ENCODE measurements at places on chromosomes 7 and 10.

DNA sequence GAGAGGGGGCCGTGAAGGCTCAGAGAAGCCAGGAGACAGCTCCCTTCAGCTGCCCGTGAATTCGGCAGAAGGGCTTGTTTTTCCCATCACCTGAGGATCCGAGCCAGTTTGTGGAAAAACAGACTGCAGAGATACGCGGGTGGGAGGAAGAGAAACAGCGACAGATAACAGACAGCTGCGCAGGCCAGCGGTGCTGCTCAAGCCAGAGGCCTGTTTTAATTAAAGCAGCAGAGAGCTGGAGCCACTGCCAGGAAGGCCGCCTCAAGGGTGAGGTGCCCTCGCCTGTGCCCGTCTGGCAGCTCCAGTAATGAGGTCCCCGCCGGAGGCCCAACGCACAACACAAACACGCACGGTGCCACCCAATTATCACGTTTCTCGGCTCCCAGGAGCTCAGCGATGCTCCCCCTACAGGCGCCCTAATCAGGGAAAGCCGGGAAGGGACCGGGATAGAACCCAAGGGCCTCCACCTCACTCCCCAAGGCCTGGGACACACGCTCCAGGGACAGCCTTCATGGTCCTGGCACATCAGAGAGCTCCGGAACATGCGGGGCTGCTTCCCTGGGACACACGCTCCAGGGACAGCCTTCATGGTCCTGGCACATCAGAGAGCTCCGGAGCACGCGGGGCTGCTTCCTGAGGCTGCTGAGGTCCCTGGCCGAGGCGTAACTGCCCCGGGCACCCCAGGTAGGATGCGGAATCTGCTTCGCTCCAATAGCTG, 60.6 kb upstream of the DNAAF5 start:
- DNase-seq = no peak

GRCh38 chr10:86830043-86830591, 73.7 kb downstream of the BMPR1A start:
- no peak for DNase-seq

- peak; percentile 98 for DNase-seq
Observed at GRCh38 chr10:89327803-89328441, at the start of gene IFIT3. IFIT3 (plus strand) TSS chr10:89327997; CDS start chr10:89328074, 77 bp downstream.

- DNase-seq = no peak
Observed at GRCh38 chr10:99432047-99432446, 1.6 kb upstream of the GOT1 start.

GRCh38 chr10:89684604-89685003, 16.8 kb upstream of the KIF20B start:
- peak; percentile 33 for DNase-seq

All from fibroblast of skin of abdomen (primary cell).